ENCODE measurements at places on chromosomes 16 and 17. TPM values are rescaled to one million over a fixed set of nuclear protein-coding genes. Genes with fewer than 3 reads are reported as not detected.

Gene CDC6
- total RNA-seq, result 2.2 TPM

Gene SYCE1L
- 4.5 TPM for total RNA-seq

Gene SHISA9
- not detected for total RNA-seq

Gene PERCC1
- not detected for total RNA-seq

Gene NPW
- total RNA-seq, result 6.9 TPM

Gene NRN1L
- not detected for total RNA-seq

Gene OSGIN1
- total RNA-seq, result 10.7 TPM

Gene ACAP1
- total RNA-seq, result not detected

Gene PCYT2
- 40.9 TPM for total RNA-seq

Measured in cardiac ventricle fibroblast (primary cell).